ENCODE measurements at places on chromosomes 2 and 18.

DNA sequence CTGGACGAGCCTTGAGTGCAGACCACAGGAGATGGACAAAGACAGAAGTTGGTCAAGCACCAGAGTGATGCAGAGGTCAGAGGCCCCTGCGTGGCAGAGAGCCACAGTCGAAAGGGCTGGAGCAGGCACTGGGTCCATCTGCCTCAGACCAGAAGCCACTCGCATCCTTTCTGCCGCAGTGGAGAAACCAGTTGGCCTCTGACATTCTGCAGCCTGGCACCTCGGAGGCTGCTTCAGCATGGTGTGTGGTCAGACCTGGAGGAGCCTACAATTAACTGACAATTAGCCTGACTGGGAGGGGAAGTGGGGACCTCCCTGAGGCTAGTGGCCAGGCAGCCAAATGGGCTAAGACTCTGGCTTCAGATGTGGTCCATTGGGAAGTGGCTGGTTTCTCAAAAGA is 111.1 kb downstream of the SGPP2 start:
- ATAC-seq, result no peak

DNA sequence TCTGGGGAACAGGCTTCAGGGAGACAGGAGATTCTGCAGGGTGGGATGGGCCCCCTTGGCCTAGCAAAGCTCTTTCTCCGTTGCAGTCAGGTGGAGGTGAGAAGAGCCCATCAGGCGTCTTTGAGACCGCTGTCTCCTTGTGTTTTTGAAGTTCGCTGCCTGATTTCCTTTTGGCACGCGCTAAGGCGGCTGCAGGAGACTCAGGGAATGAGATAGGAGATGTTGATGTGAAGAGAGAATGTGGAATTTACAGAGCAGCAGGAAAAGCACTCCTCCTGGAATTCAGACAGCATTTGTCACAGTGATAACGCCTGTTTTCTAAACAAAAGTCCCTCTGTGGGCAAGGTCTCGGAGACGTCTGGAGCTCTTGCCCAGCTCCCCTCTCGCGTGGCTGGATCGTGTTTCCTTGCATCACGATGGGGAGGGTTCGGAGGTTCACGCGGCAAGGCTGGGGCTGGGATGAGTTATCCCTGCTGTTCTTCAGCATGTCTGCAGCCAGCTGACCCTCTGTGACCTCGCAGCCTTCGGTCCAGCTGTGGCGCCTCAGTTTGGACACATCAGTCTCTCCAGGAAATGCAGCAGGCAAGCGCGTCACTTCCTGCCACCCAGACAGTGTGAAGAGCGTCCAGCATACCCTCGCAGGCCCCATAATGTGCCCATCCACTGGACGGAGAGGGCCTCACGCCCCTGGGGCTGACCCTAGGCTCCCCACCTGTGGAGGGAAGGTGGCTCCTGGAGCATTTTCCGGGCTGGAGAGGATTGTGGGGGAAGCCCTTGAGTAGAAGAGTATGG is 30.2 kb downstream of the GLI2 start:
- ATAC-seq, result peak; percentile 52

- ATAC-seq, result no peak
These were observed 258.5 kb downstream of the RPIA start for GRCh38 chr2:88950010-88950409.

- ATAC-seq, result no peak
These were observed 21.8 kb upstream of the NOSTRIN start for GRCh38 chr2:168780669-168781071.

- peak; percentile 86 for ATAC-seq
These were observed 40.5 kb upstream of the EFHD1 start for GRCh38 chr2:232592772-232593395.

- ATAC-seq, result no peak
These were observed 56.4 kb upstream of the PPP1CB start for GRCh38 chr2:28695245-28695647.

Measured in motor neuron (in vitro differentiated cells).